ENCODE measurements at places on chromosomes 11 and 22.
A peak's percentile ranks its signal among the peaks of the same experiment; 100 is the strongest.

DNA sequence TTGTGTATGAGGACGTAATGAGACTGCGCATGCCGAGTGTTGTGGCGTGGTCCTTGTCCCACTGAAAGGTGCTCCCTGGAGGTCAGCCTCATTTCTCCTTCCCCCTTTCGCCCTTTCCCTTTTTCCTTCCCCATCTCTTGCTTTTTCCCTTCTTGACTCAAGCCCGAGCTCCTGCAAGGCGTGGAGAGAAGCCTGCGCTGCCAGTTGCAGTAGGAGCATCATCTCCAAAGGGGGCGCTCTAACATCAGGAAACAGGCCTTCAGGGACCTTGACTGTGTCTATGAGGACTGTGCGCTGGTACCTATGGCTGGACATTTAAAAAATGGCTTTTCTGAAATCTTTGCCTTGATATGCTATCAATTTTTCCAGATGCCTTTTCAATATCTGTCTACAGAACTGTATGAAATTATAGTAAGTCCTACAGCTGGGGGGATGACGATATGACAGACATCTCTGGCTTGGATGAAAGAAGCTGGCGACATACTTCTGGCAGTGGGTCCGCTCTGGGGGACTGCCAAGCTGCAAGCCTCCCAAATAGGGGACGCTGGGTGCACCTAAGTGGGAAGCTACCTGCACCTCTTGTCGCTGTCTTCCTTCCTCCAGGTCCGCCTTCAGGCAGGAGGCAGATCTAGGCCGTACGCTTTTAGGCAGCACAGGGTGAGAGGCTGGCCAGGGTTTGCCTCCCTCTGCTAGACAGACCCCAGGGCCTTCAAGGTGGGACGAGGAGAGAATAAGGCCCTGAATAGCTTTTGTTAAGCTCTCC, 96.5 kb downstream of the NXPE2 start:
- DNase-seq, result peak; percentile 91

GRCh38 chr11:35136311-35136710, 2.7 kb upstream of the CD44 start:
- no peak for DNase-seq

DNA sequence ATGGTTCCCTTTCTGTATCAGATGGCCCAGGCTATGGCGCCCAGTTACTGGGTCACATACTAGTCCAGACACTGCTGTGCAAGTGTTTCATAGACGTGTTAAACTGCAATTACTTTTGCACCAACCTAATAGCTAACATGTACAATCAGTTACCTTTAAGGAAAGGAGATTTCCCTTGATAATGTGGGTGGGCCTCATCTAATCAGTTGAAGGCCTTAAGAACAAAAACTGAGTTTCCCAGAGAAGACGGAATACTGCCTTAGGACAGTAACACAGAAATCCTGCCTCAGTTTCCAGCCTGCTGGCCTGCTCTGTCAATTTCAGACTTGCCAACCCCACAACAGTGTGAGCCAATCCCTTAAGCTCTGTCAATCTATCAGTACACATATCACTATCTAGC, 229.9 kb upstream of the SYN3 start:
- no peak for DNase-seq

DNA sequence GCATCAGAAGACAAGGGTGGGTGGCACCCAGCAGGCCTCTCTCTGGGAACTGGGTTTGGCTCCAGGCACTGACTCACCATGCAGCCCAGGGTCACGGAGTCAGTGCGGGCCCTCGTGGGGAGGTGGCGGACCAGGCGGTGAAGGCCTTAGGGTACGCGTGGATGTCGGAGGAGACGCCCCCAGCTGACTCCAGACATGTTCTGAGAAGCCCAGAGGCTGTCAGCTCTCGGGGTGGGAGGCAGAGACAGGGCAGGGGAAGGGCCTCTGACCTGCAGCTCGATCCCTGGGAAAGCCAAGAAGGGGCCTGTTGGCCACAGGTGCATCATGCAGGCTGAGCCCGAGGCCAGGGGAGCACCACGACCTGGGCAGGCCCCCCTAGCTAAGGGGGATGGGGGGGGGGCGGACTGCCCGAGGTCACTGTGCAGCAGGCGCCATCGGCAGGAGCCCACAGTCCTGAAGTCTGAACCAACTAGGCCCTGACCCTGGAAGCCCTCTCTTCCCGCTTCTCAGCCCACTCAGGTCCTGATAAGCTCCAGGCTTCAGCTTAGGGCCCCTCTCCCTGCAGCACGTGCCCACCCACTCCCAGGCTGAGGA, 18.0 kb downstream of the MOB2 start:
- no peak for DNase-seq

DNA sequence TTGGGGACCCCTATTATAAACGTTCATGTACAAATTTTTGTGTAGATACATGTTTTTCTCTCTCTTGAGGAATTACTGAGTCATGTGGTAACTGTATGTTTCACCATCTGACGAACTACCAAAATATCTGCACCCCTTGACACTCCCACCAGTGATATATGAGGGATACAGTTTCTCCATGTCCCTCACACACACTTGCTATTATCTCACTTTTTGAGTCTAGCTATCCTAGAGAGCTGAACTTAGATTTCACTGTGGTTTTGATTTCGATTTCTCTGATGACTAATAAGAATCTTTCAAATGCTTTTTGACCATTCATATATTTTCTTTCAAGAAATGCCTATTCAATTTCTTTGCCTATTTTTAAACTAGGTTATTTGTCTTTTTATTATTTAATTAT, 200.2 kb downstream of the PGR start:
- no peak for DNase-seq

DNA sequence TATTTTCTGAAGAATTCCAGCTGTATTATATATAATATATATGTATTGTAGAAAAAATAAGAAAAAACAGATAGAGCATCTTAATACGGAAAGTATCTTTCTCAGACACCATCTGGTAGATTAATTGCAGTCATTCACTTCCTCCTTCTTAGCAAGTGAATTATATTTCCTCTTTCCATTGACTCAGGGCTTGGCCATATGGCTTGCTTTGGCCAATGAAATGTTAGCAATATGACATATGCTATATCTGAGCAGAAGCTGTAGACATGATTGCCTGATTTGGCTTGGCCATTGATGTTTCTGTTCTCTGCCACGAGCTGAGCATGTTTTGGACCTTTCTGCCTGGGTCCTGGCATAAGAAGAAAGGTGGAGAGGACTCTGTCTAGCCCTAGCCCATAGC, 34.4 kb upstream of the ZBED5 start:
- DNase-seq, result no peak

DNA sequence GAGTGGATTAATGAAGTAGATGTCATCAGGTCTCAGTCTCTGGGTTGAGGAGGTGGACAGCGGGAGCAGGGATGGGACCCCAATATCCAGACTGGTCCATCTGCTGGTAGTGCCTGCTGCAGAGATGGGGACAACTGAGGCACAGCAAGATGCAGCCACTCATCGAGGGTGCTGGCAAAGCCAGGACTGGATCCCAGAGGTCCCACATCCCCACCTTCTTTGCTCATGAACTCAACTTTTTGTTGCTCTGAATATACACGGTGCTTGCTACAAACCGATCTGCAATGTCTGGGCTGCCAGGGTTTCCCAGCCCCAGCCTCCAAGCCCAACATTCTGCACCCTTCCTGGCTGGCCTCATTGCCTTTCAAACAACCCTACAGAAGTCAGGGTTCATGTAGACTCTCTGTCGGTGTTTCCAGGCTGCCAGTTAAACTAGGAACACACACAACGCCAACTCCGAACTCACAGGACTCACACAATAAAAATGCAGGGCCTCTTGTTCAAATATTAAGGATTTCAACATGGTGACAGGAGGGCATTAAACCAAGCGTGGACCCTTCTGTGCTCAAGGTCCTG, 168.2 kb downstream of the MN1 start:
- DNase-seq, result no peak

DNA sequence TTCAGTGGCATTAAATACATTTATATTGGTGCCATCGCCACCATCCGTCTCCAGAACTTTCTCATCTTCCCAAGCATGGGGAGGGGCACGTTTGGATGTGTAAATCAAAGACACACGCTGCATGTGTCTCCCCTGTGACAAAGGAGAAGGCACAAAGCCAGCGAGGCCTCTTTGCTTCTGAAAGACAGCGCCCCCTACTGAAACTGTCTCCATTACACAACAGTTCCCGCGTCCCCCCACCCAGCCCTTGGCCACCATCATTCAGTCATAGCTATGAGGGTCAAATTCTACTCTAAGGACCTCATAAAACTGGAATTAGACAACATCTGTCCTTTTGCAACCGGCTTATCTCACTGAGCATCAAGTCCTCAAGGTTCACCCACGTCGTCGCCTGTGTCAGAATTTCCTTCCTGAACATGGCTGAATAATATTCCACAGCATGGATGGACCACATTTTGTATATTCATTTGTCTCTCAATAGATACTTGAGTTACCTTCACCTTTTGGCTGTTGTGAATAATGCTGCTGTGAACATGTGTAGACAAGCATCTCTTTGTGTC, 64.8 kb downstream of the IGF2 start:
- DNase-seq, result no peak

DNA sequence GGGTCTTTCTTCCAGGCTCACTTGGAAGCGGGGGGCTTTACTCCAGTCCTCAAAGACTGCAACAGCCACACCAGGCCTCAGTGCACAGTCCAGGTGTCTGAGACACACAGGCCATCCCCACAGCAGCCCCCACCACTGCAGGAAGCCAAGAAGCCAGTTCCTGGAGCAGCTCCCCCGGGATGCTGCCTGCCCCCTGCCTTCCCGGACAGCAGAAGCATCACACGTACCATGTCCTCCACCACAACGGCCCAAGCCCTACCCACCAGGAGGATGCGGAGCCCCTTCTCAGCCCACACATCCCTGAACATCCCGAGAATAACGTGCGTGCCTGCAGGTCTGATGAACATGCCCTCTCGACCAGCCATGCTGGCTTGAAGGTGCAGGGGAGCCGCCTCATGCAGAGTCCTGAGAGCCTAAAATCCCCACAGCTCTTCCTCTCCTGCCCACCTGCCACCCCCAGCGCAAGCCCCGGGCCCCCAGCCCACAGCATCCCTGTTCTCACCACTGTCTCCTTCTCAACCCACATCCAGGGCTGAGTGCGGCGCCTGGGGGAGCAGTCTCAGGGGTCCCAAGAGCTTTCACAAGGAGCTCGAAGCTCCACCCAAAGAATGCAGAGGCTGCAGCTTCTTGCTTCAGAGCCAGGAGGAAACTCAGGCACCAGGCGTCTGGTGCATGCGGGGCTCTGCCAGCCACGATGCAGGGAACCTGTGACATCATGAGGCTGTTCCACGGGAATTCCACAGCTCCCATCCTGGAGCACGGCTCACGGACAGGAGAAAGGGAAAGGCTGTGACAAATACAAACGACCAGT, 209.6 kb downstream of the BRD1 start:
- DNase-seq, result no peak

- DNase-seq, result peak; percentile 16
Measured at GRCh38 chr11:69551963-69552362, 70.5 kb downstream of the LINC01488 start.

- DNase-seq, result no peak
Measured at GRCh38 chr22:32482708-32483107, 8.1 kb downstream of the FBXO7 start.

DNA sequence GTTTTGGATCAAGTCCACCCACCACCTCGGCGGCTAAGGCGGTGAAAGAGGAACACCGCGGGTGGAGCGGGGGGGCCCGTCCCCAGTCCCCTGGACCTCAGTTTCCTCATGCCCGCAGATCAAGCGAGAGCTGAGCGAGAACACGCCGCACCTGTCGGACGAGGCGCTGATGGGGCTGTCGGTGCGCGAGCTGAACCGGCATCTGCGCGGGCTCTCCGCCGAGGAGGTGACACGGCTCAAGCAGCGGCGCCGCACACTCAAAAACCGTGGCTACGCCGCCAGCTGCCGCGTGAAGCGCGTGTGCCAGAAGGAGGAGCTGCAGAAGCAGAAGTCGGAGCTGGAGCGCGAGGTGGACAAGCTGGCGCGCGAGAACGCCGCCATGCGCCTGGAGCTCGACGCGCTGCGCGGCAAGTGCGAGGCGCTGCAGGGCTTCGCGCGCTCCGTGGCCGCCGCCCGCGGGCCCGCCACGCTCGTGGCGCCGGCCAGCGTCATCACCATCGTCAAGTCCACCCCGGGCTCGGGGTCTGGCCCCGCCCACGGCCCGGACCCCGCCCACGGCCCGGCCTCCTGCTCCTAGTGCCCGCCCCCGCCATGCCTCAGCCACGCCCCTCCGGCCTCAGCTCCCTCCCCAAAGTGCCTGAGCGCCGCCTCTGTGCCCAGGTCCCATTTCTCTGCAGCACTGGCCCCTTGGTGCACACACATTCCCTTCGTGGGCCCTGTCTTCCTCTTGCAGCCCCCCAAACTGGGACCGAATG, 12.7 kb downstream of the MAFF start:
- DNase-seq, result peak; percentile 89

DNA sequence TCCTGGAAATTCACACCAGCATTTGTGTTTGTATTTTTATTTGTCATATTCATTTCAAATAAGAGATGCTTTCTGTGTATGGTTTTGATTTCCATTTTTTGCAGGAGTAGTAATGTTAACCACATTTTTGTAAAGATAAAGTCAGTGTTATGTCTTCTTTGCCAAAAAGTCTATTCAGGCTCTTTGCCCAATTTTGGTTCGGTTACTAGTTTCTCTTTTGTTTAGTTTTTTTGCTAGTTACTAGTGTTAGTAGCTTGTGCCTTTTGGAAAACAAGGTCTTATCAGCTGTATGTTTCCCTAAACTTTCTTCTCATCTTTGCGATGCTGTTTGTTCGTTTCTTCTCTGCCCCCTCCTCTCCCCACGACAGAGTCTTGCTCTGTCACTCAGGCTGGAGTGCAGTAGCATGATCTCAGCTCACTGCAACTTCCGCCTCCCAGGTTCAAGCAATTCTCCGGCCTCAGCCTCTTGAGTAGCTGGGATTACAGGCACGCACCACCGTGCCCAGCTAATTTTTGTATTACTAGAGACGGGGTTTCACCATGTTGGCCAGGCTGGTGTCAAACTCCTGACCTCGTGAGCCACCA, 112.3 kb upstream of the GRK3 start:
- DNase-seq, result peak; percentile 17

GRCh38 chr11:35593143-35593542, 25.1 kb upstream of the FJX1 start:
- peak; percentile 92 for DNase-seq

DNA sequence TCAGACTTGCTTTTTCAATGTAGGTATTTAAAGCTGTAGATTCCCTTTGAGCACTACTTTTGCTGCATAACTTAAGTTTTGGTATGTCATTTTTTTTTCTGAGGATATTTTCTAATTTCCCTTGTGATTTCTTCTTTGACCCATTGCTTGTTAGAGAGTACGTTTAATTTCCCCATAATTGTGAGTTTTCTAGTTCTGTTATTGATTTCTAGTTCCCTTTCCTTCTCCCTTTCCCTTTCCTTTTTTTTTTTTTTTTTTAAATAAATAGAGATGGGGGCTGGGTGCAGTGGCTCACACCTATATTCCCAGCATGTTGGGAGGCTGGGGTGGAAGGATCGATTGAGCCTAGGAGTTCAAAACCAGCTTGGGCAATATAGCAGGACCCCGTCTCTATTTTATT, 30.8 kb downstream of the UBE2L3 start:
- no peak for DNase-seq

- no peak for DNase-seq
Measured at GRCh38 chr11:75903276-75903675, 88.3 kb downstream of the UVRAG start.

- no peak for DNase-seq
Measured at GRCh38 chr11:24651873-24652272, 155.0 kb downstream of the LUZP2 start.
